Naive thymus-derived CD4-positive, alpha-beta T cell (primary cell): ENCODE measurements at places on chromosomes 7 and 10. TPM values are rescaled to one million over a fixed set of nuclear protein-coding genes. Genes with fewer than 3 reads are reported as not detected.

GRCh38 chr10:131184503-131184902 is 127.0 kb downstream of the TCERG1L start:
- H3K27me3 ChIP-seq = no peaks in the 10 kb centered on the region
- H3K36me3 ChIP-seq = no peaks in the 10 kb centered on the region
- no peak overlapping the region for H3K4me3 ChIP-seq
- no peaks in the 10 kb centered on the region for H3K4me1 ChIP-seq
- no peak for DNase-seq

DNA sequence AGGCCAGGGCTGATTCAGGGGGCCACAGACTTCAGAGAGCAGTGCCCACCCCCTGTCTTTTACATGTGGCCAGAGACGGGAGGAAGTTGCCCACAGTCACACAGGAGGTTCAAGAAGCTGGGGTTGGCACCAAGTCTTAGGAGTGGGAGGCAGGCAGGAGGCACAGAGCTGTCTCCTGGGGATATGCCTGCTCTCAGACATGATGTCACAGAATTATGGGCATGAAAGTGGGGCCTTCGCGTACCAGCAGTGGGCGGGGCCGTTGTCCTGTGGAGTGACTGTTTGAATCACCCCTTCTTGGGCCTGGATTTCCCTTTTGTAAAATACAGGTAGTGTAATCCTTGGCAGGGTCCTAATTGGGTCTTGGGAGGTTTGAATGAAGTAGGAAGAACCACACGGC is 81.2 kb upstream of the PPIF start:
- no peak for DNase-seq
- no peak overlapping the region for H3K4me3 ChIP-seq
- peaks cover 20% of the 10 kb centered on the region for H3K4me1 ChIP-seq

- peaks cover 15% of the 10 kb centered on the region for H3K4me1 ChIP-seq
- H3K36me3 ChIP-seq = no peaks in the 10 kb centered on the region
- no peak for DNase-seq
- H3K27me3 ChIP-seq = no peaks in the 10 kb centered on the region
Measured at GRCh38 chr7:73307436-73307835, 1.2 kb downstream of the NSUN5 start.

GRCh38 chr10:6052247-6053221 is 9.6 kb downstream of the IL2RA start:
- no peaks in the 10 kb centered on the region for H3K36me3 ChIP-seq
- no peak for DNase-seq
- no peaks in the 10 kb centered on the region for H3K27me3 ChIP-seq
- H3K27ac ChIP-seq = peak overlapping the region; percentile 79
- peak overlapping the region; percentile 28 for H3K4me3 ChIP-seq

DNA sequence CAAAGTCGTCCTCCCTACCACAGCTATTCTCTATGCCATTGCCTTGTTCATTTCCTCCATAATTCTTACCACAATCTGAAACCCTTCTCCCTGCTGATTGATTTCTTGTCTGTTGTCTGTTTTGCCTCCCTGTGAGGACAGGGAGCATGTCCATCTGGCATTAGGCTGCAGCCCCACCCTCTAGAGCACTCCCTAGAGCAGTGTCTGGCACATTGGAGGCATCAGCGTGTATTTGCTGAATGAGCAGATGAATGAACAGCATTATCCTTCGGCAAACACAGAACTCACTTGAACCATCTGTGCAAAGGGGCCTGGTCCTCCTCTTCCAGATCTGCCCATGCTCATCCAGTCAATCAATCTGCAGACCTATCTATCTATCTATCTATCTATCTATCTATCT is 5.1 kb upstream of the DMBT1 start:
- no peak for DNase-seq
- H3K36me3 ChIP-seq = no peaks in the 10 kb centered on the region
- no peak overlapping the region for H3K27ac ChIP-seq
- no peaks in the 10 kb centered on the region for H3K27me3 ChIP-seq

DNA sequence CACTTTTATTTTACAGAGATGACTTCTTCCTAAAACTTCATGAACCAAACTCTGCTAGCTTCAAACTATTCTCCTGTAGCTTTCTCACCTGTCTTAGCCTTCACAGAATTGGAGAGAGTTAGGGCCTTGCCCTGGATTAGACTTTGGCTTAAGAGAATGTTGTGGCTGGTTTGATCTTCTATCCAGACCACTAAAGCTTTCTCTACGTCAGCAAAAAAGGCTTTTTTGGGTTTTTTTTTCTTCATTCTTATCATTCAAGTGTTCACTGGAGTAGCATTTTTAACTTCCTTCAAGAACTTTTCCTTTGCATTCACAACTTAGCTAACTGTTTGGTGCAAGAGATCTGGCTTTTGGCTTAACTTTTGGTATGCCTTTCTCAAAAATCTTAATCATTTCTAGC is 19.3 kb upstream of the CCDC172 start:
- no peaks in the 10 kb centered on the region for H3K27me3 ChIP-seq
- H3K36me3 ChIP-seq = no peaks in the 10 kb centered on the region
- no peak overlapping the region for H3K4me3 ChIP-seq
- DNase-seq = no peak

DNA sequence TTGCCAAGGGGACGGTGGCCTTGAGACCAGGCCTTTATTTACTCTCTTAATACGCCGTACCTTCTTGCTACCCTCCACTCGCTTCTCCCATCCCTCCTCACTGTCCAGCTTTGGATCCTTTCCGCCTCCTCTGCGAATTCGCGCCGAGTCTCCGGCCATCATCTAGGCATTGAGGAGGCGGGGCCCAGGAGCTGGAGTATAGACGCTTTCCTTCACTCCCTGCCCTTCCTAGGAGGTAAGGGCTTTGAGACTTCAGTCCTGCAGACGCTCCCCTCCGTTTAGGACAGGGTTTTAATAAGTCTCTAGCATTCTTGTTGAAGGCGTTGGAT is 538 bp downstream of the TFAM start:
- H3K27ac ChIP-seq = peak overlapping the region; percentile 86
- H3K36me3 ChIP-seq = no peaks in the 10 kb centered on the region
- no peak for DNase-seq
- H3K27me3 ChIP-seq = no peaks in the 10 kb centered on the region
- H3K4me3 ChIP-seq = peak overlapping the region; percentile 95

- no peak overlapping the region for H3K27ac ChIP-seq
- no peaks in the 10 kb centered on the region for H3K27me3 ChIP-seq
- no peaks in the 10 kb centered on the region for H3K4me1 ChIP-seq
- DNase-seq = no peak
Measured at GRCh38 chr7:135403302-135403701, 106.6 kb downstream of the CNOT4 start.

DNA sequence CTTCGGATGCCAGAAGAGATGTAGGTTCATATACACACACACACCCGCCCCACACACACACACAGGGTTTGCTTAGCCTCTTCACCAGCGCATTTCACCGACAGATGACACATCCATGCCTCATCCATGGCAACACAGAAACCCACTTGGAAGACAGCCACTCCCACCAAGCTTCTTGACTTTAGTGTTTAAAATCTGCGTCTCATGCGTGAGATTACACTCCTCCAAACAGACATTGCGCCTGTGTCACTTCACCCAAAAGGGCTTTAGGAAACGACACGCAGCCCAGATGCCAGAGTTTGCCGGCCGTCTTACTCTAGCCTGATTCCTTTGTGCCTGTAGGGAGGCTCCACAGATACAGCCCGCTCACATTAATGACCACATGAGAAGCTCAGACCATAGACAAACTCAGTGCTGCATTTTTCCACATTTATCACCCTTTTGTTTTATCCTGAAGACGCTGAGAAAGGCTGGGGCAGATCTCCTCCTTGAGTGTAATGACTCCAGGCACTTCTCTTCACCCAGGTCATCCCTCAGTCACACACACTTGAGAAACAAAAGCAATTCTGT is 73.8 kb downstream of the DIP2C start:
- H3K27me3 ChIP-seq = no peaks in the 10 kb centered on the region
- H3K27ac ChIP-seq = no peak overlapping the region
- no peaks in the 10 kb centered on the region for H3K4me1 ChIP-seq
- H3K4me3 ChIP-seq = no peak overlapping the region
- no peak for DNase-seq

- no peaks in the 10 kb centered on the region for H3K4me1 ChIP-seq
- no peak for DNase-seq
- no peak overlapping the region for H3K4me3 ChIP-seq
- H3K27ac ChIP-seq = no peak overlapping the region
Measured at GRCh38 chr10:24998044-24998443, 17.9 kb downstream of the ENKUR start.

- H3K4me1 ChIP-seq = no peaks in the 10 kb centered on the region
- H3K36me3 ChIP-seq = no peaks in the 10 kb centered on the region
- no peak overlapping the region for H3K27ac ChIP-seq
- no peak for DNase-seq
Measured at GRCh38 chr10:129502448-129502847, 35.4 kb downstream of the MGMT start.

DNA sequence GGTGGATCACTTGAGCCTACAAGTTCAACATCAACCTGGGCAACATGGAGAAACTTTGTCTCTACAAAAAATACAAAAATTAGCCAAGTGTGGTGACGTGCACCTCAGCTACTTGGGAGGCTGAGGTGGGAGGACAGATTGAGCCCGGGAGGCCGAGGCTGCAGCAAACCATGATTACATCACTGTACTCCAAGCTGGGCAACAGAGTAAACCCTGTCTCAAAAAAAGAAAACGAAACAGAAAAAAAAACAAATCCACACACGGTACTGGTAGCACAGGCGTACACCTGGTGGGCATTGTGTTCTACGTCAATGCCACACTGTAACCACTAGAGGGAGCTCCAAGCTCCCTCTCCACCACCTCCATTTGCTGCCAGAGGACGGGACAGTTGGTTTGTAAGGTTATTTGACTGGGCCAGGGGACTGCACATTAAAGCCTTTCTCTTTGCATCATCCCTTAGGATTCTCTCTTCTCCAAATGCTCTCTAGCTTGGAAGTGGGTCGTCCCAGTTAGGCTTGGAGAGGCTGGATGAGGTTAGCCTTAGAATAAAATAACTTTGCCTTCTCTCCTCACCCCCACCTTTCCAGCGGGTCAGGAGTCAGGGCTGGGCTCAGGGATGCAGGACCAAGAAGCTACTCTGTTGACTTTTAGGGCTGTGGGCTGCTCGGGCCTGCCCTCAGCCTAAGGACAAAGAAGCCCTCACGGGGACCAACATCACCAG is 130.8 kb downstream of the SORBS1 start:
- DNase-seq = peak; percentile 32
- H3K27ac ChIP-seq = no peak overlapping the region
- H3K27me3 ChIP-seq = no peaks in the 10 kb centered on the region

DNA sequence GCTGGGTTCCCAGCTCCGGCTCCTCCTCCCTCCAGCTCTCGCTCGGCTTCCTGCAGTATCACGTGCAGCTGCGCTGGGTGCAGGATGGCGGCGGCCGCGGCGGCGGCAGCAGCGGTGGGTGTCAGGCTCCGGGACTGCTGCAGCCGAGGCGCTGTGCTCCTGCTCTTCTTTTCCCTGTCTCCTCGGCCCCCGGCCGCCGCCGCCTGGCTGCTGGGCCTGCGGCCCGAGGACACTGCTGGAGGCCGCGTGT is at the start of gene CNNM1:
TSS of gene CNNM1 (plus strand) at position 53 of the 250 bp plus-strand sequence. CDS start at position 85, 32 bp downstream.
- no peak within 1 kb of the TSS for H3K27ac ChIP-seq
- no peaks in the 10 kb centered on the region for H3K4me1 ChIP-seq
- H3K36me3 ChIP-seq = no peaks in the 10 kb centered on the region
- H3K27me3 ChIP-seq = peaks cover 6% of the 10 kb centered on the region

DNA sequence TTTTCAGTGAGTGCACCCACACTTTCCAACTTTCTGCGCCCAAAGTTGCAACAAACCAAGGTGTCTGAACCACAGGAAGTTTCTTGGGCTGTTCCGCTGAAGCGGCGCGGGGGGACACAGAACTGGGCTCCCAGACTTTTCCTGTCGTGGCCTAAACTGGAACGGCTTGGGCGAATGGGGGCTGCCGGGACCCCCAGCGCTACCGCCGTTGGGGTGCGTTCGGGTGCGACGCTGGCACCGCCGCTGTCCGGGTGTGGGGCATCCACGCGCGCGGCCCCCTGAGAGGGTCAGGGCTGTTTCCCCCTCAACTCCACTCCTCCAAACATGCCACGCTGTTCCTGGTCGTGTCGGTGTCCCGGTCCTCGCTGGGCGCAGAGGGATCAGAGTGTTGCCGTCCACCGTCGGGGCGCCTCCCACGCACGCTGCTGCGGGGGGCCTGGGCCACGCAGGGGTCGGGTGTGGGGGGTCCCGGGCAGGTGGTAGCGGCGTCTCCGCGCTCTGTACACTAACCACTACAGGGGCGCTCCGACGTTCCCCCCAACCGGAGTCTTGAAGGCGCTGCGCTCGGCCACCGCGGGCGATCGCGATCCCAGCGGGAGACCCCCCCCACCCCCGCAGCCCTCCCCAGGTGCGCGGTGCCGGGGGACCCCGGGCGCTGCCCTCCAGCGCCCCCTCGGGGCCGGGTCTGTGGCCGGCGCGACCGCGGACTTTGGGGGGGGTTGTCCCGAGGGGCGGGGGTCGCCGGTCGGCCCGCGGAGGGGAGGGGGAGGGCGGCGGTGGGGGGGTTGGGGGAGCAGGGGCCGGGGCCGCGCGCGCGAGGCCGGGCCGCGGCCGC is 2.2 kb upstream of the CUX1 start:
- DNase-seq = peak; percentile 23
- no peaks in the 10 kb centered on the region for H3K36me3 ChIP-seq
- peak overlapping the region; percentile 24 for H3K27ac ChIP-seq

Gene COPG2
- 10.3 TPM for total RNA-seq

Gene C10orf53
- total RNA-seq = not detected

Gene ACBD7
- total RNA-seq = 0.72 TPM

Gene LRRC18
- not detected for total RNA-seq
